ENCODE measurements at places on chromosomes 2 and 18.

DNA sequence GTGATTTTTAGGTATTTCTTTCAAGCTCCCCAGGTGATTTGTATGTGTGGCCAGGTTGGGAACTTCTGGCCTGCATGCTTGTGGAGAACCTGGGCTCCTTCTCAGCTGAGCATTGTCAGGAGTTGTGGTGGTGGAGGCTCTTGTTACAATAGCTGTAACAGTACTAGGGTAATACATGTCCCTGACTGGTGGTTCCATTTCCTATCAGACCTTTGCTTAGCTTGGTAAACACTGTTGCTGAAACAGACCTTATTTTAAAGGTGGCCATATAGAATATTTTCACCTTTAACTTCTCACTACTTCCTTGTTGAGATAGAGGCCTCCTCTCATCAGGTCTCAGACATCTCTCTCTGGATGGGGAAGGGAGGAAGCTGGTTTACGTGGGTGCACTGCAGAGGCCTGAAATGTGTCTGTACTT, 79.2 kb downstream of the SETBP1 start:
- DNase-seq, result no peak

GRCh38 chr2:43328133-43328532, 101.7 kb upstream of the ZFP36L2 start:
- no peak for DNase-seq

- peak; percentile 14 for DNase-seq
Observed at GRCh38 chr2:240646900-240647502, 21.7 kb downstream of the GPR35 start.

DNA sequence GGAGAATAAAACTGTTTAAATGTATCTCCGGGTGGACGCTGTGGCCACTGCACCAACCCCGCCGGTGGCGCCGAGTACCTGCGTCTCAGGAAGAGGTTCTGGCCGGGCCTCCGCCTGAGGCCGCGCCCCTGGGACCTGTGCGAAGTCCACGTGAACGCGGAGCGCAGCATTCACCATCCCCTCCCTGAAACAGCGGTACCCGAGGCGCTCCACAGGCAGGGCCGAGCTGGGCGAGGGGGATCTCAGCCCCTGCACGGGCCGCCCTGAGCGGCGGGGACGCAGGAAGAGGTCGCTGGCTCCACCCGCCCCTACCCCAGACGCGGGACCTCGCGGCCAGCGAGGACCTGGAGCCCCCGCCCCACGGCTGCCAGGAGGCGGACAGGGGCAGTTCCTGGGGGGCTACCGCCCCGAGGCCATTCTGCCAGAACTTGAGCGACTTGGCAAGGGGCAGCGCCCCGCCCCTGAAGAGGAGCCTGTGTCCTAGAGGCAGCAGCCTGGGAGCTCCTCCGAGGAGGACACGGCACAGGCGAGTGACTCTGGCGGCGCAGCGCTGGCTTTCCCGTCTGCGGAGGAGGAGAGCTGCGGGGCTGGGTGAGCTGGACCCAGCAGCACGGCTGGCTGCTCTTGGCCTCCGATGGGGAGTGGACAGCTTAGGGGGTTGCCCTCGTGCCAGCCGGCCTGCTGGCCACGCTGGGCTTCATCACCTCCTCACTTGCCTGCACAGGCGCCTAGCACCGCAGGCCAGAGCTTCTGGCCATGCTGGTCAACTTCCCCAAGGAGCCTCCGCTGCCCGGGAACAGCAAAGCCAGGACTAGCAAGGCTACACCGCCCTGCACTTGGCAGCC, 9.7 kb upstream of the TEKT4 start:
- peak; percentile 8 for DNase-seq

- DNase-seq, result no peak
Observed at GRCh38 chr2:159879051-159879604, 81.1 kb upstream of the CD302 start.

DNA sequence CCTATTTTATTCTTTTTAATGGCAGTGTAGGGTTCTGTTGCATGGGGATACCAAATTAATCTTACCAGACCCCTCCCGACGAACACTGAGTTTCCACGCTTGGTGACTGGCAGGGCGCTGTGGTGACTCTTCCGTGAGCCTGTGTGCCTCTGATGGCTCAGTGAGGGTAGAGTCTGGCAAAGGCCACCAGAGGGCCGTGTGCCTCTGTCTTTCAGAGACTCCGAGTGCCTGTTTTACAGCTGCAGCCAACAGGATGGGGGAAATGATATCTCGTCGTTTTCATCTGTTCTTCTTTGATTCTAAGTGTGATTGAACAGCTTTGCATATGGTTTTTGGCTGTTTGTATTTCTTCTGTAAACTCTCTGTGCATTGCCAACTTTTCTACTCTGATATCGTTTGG, 99.8 kb downstream of the ZNF236 start:
- DNase-seq, result peak; percentile 56

GRCh38 chr2:181466661-181467576, 9.7 kb downstream of the ITGA4 start:
- DNase-seq, result peak; percentile 45

DNA sequence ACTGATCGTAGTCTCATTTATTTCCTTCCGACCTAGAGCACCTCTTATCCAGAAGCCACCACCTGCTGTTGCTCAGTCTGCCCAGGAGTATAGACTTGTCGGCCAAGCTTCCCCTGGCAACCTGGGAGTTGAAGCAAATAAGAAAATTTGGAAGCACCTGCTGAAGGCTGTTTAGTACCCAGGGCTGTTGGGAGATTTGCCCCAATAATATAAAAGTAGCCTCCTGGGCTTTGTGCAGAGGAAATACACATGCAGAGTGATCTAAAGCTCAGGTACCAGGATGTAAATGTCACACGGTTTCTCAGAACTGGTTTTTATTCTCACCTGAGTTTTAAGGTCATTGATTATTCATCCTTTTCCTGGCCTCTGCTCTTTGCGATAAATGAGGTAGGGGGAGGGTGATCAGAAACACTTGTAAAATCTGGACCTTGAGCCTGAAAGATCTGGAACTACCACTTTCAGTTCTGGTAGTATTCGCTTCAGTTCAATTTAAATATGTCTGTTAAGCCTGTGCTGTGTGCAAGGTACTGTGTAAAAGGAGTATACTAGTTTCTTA, 789 bp upstream of the COX7A2L start:
- DNase-seq, result no peak

GRCh38 chr2:179311101-179311500, 46.5 kb upstream of the SESTD1 start:
- no peak for DNase-seq

- DNase-seq, result no peak
Observed at GRCh38 chr2:130372833-130373807, 17.3 kb downstream of the PTPN18 start.

- DNase-seq, result no peak
Observed at GRCh38 chr2:56231361-56231760, 47.6 kb downstream of the CCDC85A start.

DNA sequence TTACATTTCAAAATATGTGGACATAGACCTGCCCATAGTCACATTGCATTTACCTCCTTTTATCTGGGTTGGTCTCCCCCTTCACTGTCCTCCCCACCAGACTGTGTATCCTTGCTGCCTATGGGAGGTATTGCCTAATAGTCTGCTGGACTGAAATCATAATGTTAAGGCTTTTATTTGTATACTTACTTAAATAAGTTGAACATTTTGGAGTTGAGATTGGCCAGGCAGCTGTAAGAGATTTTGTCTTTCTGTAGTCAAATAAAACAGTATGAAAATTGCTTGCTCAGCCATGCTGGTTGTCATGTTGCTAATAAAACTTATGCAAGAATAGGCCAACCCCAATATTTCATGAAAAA, 280.9 kb downstream of the PTPRM start:
- DNase-seq, result no peak

- DNase-seq, result no peak
Observed at GRCh38 chr2:227370791-227371312, 8.3 kb downstream of the TM4SF20 start.

DNA sequence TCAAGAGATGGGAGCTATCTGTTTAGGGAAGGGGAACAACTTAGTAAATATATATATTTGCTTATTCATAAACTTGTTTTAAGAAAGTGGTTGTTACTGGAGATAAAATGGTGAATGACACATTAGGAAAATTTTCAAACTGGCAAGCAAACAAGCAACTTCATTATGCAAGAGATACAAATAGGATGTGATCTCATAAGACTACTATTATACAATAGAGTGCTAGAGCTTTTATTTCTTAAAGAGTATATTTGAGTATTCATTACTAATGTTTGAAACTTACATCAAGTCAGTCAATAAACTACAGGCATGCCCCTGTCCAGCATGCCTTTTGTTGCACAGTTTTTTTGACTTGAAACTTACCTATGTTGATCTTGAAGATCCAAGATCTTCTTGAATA, 355.2 kb upstream of the KCNJ3 start:
- no peak for DNase-seq

DNA sequence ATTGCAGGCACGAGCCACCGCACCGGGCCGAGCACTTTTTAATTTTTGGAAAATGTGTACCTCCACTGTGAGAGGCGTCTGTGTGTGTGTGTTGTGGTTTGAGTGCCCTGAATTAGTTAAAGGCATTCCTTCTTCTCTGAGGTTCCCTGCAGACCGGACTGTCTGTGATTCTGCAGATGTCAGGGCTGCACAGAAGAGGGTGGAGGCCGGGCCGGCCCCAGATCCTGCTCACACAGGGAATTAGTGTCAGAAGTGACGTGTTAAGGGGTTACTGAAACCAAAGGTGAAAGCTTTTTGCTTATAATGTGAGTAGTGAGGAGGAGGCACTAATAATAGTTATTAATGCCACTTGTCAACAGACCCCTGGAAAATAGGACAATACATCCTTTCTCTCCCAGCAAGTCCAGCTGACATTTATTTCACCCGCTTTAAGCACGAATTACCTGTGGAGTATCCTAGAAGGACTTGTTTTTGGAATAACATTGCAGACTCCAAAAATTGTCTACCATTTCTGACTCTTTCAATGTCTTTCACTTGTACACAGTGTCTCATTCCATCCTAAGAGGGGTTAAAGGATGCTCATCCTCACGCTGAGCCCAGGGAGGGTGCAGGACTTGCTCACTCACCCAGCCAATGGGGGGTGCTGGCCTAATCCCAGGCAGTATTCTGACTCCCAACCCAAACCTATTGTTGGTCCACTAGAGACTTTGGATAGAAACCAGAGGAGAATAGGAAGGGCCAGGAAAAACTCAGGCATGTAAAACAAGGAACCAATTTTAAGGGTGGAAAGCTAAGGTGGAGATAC, 16.2 kb downstream of the ARHGAP25 start:
- DNase-seq, result no peak

GRCh38 chr18:25345081-25345866, 6.7 kb downstream of the ZNF521 start:
- no peak for DNase-seq

- DNase-seq, result no peak
Observed at GRCh38 chr2:54015798-54016699, 45.3 kb upstream of the PSME4 start.

GRCh38 chr2:194203898-194204297, 1453.1 kb upstream of the SLC39A10 start:
- DNase-seq, result no peak

- DNase-seq, result no peak
Observed at GRCh38 chr18:10899481-10899880, 249.9 kb downstream of the PIEZO2 start.

GRCh38 chr2:176056406-176056805, 27.4 kb downstream of the EVX2 start:
- peak; percentile 64 for DNase-seq

DNA sequence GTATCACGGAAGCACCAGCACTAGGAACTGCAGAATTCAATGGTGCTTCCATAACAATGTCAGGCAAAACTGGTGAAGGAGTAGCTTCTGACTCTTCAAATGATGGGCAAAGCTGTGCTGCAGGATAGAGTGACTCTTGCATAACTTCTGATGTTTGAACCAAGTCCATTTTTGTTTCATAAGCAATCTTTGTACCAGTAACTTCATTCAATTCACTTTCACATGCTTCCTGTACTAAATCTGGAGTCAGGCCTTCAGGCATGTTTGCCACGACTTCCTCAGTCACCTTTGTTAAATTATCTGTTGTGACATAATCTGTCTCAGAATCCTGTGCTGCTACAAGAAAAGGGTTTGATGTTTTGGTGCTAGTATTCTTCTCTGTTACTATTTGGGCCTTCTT, 24.0 kb downstream of the RTN4 start:
- DNase-seq, result no peak

DNA sequence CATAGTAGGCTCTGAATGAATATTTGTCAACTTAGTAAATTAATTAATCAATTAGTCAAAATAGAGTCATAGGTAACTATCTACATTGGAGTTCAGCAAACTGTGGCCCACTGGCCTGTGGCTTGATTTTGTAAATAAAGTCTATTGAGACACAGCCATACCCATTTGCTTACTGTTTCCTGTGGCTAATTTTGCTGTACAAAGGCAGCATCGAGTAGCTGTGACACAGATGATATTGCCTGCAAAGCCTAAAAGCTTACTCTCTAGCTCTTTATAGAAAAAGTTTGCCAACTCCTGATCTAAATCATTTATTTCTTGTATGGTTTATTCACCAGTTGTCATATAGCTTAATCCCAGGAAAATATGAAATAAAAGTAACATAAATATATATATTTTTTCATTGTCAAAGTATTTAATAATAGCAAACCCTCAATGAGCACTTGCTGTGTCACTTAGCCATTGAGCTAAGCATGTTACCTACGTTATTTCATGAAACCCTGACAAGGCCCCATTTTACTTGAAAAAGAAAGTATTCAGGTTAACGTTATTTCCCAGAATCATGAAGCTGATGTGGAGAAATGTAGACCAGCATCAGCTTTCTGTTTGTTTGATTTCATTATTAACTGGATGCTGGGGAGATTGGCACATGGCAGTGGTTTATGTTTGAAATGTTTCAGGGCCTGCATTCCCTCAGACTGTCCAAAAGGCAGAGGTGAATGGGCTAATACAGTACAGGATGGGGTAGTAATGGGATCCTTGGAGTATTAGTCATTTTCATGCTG, 69.6 kb downstream of the ICOS start:
- no peak for DNase-seq

- DNase-seq, result no peak
Observed at GRCh38 chr2:112166806-112167499, 28.8 kb downstream of the FBLN7 start.

DNA sequence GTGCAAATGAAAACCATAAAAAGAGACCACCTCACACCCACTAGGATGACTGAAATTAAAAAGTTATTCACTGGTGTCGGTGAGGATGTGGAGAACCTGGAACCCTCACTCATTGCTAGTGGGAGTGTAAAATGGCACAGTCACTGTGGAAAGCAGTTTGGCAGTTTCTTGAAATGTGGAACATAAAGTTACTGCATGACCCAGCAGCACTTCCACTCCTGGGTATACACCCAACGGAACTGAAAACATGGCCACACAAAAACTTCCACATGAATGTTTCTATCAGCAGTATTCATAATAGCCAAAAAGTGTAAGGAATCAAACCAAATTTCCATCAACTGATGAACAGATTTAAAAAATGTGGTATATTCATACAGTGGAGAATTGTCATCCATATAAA, 65.1 kb upstream of the SLC66A3 start:
- DNase-seq, result no peak

Data from NCI-H524 (cell line).